ENCODE measurements at places on chromosomes 1 and 21.

GRCh38 chr1:32549616-32550015 lies 10.4 kb downstream of the ZBTB8A start:
- no peak for DNase-seq

GRCh38 chr1:6181347-6181770 lies 1.2 kb upstream of the CHD5 start:
- no peak for DNase-seq

DNA sequence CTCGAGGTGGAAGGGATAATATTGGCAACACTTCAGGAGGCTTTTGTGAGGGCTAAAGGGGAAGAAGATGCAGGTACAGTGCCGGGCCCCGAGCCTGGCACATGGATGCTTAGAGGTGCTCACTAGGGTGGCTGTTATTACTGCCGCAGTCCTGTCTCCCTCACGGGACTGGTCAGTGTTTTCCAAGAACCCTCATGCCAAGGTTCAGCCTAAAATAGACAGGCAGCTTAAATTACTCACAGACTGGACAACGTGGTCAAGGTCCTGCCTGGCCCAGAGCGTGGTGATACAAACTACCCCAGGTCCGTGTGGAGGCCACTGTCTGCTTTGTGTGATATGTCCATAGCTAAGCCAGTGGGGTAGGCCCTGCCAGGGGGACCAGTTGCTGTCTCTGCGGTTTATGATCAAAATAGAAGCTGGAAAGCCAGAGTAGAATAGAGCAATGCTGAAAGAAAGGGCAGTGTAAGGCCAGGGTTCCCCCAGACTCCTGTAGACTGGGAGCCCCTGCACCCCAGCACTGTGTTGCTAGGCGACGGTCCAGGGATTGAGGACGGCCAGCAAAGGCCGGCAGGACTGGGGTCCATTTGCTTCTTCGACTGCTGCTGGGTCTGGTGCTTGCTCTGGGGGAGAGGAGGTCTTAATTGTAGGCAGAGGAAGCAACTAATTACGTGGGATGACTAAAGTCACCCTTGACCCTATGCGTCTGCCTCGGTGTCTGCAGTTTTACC lies 36.1 kb downstream of the ELAPOR1 start:
- no peak for DNase-seq

DNA sequence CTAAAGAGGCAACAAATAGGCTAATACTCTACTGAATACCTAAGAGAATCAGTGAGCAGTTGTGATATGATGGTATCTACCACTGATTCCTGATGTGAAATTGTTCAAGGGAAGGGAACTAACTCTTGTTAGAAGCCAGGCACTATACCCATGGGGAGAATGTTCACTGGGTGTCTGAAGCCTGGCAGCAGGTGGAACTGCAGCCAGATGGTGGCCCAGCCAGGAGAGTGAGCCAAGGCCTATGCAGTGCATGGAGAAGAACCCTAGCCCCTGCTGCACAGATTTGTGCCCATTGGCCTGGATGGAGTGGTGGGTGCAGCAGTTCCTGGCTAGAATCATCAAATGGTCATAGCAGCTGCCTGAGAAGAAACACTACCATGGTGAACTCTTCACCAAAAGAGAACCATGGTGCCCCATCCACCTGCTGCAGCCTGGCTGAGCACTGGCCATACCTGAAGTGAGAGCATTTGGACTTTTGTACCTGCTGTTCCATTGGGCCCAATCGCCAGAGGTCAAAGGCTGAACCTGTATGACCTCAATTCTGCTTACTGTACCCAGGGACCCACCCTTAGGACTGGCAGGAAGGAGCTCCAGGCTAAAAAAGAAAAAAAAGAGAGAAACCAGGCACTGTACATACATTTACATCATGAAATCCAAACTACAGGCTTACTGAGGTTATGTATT lies 118.8 kb upstream of the IVNS1ABP start:
- no peak for DNase-seq

- no peak for DNase-seq
Measured at GRCh38 chr1:201882665-201883132, 6.0 kb upstream of the SHISA4 start.
